ENCODE measurements at places on chromosomes 5 and 9.

GRCh38 chr5:100800562-100800961 lies 102.5 kb downstream of the ST8SIA4 start:
- no peak for DNase-seq

- no peak for DNase-seq
These were observed 351.9 kb downstream of the ENC1 start for GRCh38 chr5:74288448-74289108.

- DNase-seq = no peak
These were observed 59.1 kb downstream of the PJA2 start for GRCh38 chr5:109350537-109351270.

DNA sequence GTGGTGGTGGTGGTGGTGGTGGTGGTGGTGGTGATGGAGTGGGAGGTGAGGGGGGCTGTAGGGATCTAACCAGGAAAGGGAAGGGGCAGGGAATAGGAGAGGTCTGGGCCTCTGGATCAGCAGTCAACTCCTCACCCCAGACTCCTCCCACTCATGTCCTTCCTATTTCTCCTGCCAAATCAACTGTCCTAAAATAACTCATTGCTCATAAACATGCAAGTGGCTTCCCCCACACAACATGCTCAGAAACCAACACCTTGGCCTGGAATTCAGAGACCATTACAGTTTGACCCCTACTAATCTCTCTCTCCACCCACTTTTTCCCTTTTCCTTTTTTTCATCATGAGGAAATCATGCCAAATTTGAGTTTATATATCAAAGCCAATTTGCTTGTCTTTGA lies 8.4 kb upstream of the FSD1L start:
- DNase-seq = no peak

DNA sequence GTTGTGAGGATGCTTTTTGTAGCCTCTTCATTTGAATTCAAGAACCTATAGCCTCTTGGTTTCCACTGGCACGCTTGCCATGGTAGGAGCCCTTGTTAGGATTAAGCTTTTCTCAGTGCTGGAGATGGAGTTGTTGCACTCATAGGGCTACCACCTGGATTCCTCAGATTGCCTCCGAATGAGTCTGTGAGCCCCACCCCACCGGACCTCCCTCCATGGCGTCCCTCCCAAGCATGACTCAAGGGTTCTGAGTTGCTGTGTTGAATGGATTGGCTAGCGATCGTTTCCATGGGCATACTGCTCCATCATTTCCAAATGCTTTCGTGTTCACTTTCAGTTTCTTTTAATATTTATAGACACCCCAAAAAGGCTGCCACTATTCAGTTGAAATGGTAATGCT lies 69.9 kb downstream of the DAPK1 start:
- no peak for DNase-seq

DNA sequence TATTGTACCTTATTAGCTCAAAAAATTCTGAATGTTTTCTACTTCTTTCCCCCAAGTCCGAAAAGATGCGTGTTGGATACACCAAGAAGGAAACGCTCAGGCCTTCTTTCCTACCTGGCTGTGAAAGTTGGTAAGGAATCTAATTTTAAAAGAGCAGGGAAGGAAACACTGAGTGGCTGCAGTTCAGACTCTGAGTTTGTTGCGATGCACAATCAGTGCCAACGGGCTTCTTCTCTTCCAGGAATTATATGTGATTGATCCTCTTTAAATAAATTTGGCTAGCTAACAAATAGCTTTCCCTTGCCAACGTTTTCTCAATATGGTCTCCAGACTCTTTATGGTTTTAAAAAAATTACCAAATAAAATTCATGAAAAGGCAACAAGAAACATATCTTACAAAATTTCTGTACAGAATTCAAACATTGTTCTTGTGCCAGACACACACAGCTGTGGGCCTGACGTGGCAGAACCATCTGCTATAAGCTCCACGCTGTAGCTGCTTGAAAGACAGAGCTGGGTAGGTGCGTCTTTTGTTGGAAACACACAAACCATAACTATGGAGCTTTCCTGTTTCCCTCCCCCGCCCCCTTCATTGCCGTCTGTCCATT lies 493.1 kb downstream of the ZNF608 start:
- no peak for DNase-seq

DNA sequence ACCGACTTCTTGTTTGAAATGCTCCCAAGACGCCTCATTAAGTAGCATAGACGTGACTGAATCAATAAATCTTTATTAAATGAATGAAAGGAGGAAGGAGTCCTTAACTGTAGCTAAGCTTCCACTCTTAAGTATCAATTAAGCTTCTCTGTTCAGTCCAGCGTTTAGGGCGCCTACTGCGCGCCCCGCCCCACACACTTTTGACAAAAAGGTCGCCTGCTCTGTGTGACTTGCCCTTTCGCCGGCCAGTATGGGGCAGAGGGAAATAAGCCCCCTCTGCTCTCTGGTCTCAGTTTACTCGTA lies 662 bp upstream of the DOLPP1 start:
- DNase-seq = no peak

DNA sequence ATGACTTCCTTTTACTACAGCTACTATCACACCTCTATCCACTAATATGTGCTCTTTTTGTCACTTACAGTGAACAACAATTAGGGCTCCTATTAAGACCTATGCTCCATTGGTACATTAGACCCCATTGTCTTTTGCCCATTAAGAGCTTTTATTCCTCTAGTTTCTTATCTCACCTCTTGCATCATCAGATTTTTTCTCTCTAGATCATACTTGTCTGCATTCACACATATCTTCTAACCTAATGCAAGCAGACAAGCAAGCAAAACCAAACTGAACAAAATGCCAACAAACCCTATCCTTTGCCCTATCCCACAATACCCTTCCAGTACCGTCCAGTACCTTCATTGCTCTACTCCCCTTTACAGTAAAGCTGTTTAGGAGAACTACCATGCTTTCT lies 10.1 kb upstream of the RBM27 start:
- no peak for DNase-seq

- DNase-seq = no peak
These were observed 8.9 kb downstream of the PRRT1B start for GRCh38 chr9:131554087-131554842.

DNA sequence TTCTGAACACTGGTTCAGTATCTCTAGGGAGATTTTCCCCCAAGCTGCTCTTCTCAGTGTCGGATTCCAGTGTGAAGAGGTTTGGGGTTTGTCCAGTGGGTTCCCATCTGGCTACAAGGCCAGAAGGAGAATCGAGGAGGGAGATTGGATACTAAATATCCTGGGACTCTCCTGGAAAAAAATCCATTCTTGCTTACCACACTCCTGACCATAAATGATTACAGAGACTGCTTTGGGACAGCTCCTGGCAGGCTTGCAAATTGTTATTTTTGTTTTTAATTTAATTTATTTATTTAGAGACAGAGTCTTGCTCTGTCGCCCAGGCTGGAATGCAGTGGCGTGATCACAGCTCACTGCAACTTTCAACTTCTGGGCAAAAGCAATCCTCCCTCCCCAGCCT lies 4.7 kb upstream of the SUSD1 start:
- DNase-seq = no peak

DNA sequence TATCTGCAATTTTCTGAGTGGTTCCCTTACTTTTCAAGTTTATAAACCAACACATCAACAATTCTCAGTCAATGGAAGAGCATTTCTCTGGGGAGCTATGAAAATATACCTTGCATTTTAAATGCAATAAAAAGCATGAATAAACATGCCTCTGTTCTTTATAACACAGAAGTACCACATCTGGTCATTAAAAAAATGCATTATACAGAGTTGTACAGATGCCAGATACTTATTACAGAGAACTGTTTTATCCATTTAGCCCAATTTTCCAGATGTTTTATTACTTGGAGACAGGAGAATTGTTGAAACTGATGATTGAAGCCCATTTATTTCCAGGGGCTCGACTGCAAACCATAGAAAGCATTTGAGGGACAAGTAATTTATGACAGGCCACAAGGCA lies 19.2 kb upstream of the HEXB start:
- no peak for DNase-seq

DNA sequence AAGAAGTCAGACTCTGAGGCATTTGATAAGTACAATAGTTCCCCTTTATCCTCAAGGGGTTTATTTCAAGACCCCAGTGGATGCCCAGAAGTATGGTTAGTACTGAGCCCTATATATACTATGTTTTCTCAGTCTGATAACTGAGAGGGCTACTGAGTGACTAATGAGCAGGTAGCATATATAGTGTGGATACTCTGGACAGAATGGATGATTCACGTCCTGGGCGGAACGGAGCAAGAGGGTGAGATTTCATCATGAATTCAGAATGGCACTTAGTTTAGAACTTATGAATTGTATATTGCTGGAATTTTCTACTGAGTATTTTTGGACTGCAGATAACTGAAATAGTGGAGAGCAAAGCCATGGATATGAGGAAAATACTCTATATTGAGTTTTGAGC lies 457.6 kb downstream of the PLK2 start:
- DNase-seq = no peak

DNA sequence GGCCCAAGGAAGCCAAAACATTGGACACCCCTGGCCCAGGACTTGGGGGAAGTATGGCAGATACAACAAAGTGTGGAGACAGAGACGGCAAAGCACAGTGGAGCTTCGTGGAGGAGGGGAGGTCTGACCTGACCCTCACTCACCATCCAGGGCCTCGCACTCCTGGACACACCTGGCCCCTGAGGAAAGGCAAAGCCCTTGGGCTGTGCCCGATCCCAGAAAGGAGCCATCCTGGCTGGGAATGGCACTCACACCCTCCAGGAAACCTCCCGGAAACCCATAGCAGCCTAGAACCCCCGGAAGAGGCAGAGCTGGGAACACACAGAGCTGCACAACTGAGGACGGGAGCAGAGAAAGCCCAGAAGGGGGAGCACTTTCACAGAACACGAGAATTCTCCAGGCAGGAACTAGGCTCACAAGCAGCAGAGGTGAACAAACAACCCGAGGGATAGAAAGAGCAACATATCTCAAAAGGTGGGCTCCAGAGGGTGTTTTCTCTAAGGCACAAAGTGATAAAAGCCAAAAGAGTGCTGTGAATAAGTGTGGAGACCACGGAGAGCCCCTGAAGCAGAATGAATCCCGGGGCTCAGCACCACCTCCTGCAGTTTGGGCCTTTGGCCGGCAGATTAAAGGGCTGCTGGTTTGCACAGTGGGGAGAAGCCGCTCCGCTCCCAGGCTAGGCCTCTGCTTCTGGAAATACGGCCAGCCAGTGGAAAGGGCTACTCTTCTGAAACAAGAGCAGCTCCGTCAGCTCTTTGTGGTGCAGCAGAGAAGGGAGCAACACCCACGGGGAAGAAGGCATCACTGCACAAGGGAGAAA lies 108.2 kb downstream of the UBE2R2 start:
- peak; percentile 14 for DNase-seq

GRCh38 chr9:2231829-2232228 lies 216.7 kb downstream of the SMARCA2 start:
- peak; percentile 43 for DNase-seq

DNA sequence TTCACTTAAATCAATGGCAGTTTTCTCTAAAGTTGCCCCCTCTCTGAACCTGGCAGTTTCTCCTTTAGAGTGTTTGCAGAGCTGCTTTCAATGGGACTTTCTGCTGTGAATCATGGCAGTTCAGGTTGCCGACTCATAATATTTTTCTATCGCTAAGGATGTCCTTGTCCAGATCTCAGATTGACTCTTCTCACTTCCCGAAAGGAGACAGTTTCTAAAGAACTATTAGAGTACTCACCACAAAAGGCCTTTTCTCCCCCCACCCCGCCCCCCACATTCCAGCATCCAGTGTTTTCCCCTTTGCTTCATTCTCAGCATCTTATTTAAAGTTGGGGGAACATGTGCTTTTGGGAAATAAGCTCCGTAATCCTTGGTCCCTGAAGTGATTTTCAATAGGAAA lies 443.5 kb upstream of the KLF4 start:
- peak; percentile 78 for DNase-seq

DNA sequence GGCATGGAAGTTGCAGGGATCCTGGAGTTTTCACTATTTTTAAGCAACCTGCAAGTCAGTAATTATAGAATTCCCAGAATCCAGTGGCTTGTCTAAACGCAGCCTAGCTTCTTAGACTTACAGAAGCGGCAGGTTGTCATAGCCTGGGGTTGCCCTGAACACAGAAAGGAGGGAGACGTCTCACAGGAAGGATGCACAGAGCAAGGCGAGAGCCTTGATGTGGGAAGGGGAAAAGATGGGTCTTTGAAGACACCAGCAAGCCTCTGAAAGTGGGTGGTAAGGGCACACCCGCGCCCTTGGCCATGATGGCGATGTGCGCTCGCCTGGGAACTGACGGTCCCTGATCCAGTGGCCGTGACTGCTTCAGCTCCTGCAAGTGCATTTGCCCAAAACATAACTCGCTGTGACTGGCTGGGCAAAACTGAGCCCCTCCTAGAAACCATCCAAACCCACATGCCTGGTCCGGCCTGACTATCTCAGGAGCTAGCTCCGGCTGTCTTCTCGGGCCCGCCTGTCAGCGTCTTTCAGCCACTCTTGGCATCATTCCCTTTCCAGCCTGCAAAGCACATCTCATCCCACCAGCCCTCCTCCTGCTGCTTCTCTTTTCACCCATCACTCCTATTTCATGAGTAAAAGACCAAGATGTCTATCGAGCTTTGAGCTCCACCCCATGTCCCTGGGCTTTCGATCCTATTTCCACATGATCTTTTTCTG lies 17.1 kb downstream of the FBP1 start:
- DNase-seq = no peak

Data from fibroblast of skin of left biceps (primary cell).